LHCN-M2 (cell line): ENCODE measurements at places on chromosomes 6 and 20. TPM values are rescaled to one million over a fixed set of nuclear protein-coding genes. Genes with fewer than 3 reads are reported as not detected.

DNA sequence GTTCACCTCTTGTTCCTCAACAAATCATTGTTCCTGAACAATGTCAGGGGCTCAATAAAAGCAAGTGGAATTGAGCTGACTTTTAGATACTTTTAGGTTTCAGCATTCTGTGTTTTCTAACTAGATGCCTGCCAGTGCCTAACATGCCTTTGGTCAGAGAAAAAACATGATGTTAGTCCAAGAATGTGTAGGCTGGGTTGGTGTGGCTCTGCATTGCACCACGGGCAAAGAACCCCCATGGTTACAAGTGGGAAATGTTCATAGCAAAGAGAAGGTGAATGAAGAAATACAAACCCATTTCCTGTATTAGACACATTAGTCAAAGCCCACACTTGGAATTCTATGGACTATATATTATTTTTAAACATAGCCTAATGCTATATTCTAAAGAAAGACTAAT is 193.3 kb downstream of the TMEM200A start:
- DNase-seq: no peak

ETV7 gene
- 0.17 TPM in 1 of 2 replicates, not detected in the other for total RNA-seq

GRCh38 chr20:50133474-50134217 is 19.9 kb downstream of the PEDS1 start:
- DNase-seq: no peak

DNA sequence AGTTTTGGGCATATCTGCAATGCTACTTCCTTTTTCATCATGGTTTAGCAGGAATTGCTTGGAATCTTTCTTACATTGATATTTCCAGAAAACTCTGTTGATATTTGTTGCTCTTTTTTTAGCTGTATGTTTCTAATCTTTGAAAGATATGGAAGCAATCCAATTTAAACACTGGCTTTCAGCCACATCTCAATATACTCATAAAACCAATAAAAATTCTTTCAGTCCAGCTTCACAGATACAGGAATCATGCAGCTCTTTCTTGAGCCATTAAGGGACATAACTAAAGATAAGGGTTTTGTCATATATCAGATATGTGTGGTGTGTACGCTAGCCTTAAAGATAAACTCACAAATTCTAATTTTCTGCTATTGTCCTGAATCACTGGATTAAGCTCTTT is 47.4 kb downstream of the PKIB start:
- no peak for DNase-seq

RPP21 gene
- 45.2 and 53.9 TPM in 2 replicates for total RNA-seq
